ENCODE measurements at places on chromosomes 5 and 9. TPM values are rescaled to one million over a fixed set of nuclear protein-coding genes. Genes with fewer than 3 reads are reported as not detected.
A peak's percentile ranks its signal among the peaks of the same experiment; 100 is the strongest.

- H3K36me3 ChIP-seq: no peaks in the 10 kb centered on the region
- H3K27ac ChIP-seq: no peak overlapping the region
- no peak for DNase-seq
Measured at GRCh38 chr5:168472329-168472728, 13.9 kb upstream of the RARS1 start.

DNA sequence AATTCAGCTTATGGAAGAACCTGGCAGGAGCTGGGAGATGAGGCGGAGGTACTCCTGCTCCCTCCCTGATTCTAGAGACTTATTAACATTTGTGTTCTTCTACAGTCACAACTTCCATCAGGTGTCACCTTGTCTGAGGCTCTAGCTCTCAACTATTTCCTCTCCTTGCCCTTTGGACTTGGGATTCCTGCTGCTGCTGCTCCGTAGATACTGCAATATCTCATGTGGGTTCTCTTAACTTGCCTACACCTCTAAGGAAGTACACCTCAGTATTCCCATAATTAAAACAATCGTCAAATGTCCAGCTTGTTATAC, 21.2 kb downstream of the ANXA1 start:
- H3K27me3 ChIP-seq: no peaks in the 10 kb centered on the region
- peaks cover 26% of the 10 kb centered on the region for H3K36me3 ChIP-seq
- no peaks in the 10 kb centered on the region for H3K4me1 ChIP-seq
- no peak for DNase-seq
- no peak overlapping the region for H3K27ac ChIP-seq

DNA sequence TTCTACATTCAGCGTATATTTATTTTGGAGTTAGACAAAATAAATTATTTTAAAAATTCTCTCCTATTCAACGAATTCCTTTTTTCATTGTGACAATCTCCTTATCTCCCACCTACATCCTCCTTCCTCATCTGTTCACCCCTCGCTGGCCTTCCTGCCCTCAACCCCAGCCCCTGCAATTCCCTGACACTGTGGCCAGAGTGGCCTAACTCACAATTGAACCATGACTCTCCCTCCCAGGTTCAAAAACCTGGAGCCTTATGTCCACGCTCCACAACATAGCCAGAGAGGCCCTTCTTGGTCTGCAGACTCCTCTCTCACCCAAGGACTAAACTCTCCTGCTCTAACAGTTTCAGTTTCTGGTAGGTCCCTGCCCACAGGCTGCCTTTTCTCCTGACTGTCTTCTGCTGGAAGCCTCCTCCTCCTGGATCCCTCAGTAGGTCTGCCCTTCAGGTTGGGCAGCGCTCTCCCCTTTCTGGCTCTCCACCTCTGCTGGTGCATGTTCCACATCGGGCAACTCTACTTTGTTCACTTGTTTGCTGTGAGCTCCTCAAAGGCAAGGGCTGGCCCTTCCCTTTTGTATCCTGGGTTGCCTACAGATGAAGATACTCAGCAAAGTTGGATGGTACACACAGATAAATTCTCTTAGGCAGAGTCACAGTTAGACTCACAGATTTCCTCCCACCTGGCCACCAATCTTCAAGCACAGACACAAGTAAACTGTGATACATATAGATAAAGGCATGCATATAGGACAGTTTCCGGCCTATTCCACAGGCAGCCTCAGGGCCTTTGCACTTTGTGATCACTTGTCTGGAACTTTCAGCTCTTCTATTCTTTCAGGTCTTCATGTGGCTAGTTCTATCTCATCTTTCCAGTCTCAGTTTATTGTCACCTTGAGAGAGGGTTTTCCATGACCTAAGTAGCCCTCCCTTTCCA, 19.8 kb upstream of the MYORG start:
- H3K27me3 ChIP-seq: no peaks in the 10 kb centered on the region
- H3K4me1 ChIP-seq: no peaks in the 10 kb centered on the region
- no peak overlapping the region for H3K4me3 ChIP-seq
- H3K27ac ChIP-seq: no peak overlapping the region
- peaks cover 26% of the 10 kb centered on the region for H3K36me3 ChIP-seq

GRCh38 chr9:15509931-15510788, 610 bp downstream of the PSIP1 start:
- H3K27me3 ChIP-seq: no peaks in the 10 kb centered on the region

DNA sequence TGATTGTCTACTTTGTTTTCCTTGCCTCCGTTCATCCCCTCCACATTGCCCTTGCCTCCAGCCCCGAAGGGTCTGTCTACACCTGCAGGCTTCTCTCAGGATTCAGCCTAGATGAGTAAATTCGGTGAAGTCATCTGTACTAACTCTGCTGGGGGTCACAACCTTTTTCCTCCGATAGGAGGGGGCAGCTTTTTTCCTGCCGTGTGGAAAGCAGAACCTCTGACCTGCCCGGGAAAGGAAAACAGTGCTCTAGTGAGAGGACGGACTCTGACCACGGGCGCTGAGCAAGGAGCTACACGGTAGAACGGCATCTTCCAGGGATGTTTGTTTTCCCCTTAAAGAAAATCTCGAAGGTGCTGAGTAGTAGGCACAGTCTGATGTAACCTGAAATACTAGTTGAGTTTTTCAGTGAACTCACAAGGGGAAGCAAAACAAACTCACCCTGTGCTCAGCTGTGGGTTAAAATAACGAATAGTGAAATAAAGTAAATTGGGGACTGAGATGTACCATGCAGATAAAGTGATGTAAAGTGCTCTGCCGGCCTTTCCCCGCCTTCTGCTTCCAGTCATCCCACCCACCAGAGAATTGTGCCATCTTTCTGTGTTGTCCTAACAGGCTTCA, 281.8 kb downstream of the AOPEP start:
- H3K27me3 ChIP-seq: no peaks in the 10 kb centered on the region
- no peak for DNase-seq
- no peaks in the 10 kb centered on the region for H3K4me1 ChIP-seq
- H3K36me3 ChIP-seq: peaks cover 18% of the 10 kb centered on the region
- peak overlapping the region; percentile 81 for H3K4me3 ChIP-seq

- H3K36me3 ChIP-seq: no peaks in the 10 kb centered on the region
- no peaks in the 10 kb centered on the region for H3K27me3 ChIP-seq
- DNase-seq: no peak
- no peaks in the 10 kb centered on the region for H3K4me1 ChIP-seq
Measured at GRCh38 chr9:26863074-26863473, 29.5 kb downstream of the CAAP1 start.

DNA sequence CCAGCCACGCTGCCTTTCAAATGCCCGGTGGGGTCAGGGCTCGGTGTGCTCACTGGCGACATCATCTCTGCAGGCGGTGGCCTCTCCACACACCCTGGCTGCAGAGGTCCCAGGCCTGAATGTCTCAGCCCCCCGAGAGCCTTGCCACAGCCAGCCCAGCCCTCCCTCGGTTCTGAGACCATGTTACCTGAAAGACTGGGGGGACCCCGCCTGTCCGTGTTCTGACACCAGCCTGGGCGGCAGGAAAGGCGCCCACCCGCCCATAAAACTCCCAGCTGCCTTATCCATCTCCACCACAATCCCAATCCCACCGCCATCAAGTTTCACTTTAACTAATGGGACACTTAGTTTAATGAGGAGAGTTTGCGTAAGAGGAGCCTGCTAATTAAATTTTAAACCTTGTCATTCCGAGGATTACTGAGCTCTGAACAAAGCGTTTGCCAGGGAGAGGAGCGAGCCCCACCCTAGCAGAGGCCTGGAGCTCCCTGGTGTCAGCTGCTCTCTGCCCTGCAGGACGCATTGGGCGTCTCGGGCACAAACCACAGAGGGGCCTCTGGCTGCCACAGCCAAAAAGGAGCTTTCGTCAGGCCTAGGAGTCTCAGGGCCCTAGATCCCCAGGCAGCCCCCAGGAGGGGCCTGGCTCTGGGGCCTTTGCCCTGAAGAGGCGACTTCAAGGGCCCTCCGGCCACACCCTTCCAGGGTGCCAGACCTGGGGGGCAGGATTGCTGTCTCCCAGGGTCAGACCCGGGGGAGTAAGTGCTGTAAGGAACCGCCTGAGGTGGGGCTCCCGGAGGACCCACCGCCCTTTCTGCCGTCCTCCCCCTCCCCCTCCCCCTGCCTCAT, 15.3 kb downstream of the LHX3 start:
- no peak overlapping the region for H3K27ac ChIP-seq
- H3K4me3 ChIP-seq: no peak overlapping the region
- H3K4me1 ChIP-seq: no peaks in the 10 kb centered on the region
- H3K27me3 ChIP-seq: peaks cover 19% of the 10 kb centered on the region
- DNase-seq: no peak
- H3K36me3 ChIP-seq: no peaks in the 10 kb centered on the region

DNA sequence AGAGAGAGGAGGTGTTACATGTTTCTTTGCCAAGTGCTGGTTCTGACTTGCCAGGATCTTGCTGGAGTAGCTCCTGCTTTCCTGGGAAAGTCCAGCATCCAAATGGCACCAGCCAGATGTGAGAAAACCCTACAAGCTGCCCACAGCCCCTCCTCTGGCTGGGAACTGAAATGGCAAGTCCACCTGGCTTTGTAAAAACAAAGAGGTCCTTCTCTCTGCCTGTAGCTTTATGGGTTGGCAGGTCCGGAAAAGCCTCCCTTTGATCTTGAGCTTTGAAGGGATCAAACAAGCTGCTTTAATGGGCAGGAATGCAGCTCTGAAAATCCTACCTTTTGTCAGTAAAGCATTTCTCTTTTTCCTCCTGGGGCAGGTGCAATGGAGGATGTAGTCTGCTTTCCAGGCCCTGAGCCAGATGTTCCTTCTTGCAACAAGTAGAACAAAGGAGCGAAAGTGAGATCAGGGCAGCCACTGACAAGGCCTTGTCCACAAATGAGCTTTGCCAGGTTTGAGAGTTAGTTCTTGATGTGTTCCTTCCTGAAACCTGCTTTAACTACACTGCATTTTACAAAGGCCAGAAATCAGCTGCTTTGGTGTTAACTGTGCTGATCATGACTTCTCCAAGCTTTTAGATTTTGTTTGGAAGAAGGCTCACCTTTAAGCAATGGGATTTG, 456.7 kb downstream of the ZNF608 start:
- DNase-seq: no peak
- no peak overlapping the region for H3K27ac ChIP-seq
- peaks cover 14% of the 10 kb centered on the region for H3K4me1 ChIP-seq

CPEB4 gene
- total RNA-seq: 37.4 TPM

ANGPTL2 gene
- 19.6 TPM for total RNA-seq

TAF11L10 gene
- total RNA-seq: not detected

All from ascending aorta (tissue), 2 donors.